ENCODE measurements at places on chromosomes 3 and 15.

DNA sequence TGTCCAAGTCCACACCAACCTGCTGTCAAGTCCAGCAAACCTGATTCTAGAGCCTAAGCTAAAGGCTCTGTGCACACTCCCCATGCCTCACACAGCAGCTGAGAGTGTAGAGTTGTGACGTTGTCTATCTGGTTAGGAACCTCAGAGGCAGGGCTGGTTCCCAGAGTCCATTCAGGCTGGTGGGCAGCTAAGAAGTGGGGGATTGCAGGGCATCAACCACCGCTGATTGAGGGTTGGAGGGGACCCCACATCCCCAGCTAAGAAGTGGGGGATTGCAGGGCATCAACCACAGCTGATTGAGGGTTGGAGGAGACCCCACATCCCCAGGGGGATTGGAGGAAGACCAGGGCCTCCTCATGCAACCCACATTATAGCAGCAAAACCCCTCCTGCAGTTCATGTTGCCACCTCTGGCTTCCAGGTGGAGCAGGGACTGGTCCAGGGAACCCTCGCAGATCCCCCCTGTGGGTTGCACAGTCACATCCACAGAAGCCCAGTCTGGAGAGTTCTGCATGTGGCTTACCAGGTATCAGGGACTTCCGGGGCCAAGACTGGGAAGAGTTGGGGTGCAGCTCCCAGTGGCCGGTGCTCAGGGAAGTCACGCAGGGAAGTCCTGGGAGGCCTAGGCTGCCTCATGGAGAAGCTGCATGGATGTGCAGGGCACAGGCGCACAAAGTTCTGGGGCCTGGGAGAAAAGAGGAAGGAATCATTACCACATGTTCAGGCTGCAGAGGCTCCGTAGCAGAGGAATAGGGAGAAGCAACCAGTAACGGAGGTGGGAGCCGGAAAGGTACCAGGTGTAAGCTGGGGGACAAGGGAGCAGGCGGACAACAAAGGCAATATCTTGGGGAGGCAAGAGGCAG is 71.4 kb upstream of the PCSK6 start:
- DNase-seq, result no peak

DNA sequence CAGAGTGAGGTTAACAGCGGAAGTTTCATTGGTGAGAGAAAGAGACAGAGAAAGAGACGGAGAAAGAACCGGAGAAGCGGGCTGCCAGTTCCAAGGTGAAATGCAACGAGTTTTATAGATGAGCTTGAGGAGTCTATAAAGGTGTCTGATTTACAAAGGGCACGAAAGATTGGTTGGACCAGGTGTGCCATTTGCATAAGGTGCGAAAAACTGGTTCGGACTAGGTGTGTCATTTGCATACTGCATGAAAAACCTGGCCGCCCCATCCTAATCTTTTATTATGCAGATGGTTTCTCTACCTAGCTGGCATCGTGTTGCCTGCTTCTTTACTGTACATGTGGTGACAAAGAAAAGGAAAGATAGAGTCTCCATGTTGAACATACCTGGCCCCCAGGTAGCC is 253.8 kb upstream of the IGF1R start:
- DNase-seq, result no peak

GRCh38 chr15:40769274-40770146 is at the start of gene C15orf62:
Gene C15orf62, plus strand, starts transcription at chr15:40769980. Its CDS starts 516 bp downstream, at chr15:40770496.
- peak; percentile 68 for DNase-seq

GRCh38 chr3:138941259-138941885 is 5.6 kb downstream of the FOXL2 start:
- DNase-seq, result no peak

DNA sequence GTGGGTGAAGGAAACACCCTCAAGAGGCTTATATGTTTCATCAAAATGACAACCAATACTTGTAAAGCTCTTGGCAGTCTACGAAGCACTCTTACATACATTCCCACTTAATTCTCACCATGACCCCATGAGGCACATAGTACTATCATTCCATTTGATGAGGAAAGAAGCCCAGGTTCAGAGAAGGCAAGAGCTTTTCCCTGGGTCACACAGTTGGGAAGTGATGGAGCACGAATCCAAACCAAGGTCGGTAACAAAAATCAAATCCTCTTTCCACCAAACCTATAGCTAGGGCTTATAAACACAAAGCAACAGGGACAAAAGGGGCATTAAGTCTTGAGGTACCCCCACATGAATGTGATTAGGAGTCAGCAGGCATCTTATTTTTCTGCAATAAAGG is 187.1 kb downstream of the UACA start:
- no peak for DNase-seq

DNA sequence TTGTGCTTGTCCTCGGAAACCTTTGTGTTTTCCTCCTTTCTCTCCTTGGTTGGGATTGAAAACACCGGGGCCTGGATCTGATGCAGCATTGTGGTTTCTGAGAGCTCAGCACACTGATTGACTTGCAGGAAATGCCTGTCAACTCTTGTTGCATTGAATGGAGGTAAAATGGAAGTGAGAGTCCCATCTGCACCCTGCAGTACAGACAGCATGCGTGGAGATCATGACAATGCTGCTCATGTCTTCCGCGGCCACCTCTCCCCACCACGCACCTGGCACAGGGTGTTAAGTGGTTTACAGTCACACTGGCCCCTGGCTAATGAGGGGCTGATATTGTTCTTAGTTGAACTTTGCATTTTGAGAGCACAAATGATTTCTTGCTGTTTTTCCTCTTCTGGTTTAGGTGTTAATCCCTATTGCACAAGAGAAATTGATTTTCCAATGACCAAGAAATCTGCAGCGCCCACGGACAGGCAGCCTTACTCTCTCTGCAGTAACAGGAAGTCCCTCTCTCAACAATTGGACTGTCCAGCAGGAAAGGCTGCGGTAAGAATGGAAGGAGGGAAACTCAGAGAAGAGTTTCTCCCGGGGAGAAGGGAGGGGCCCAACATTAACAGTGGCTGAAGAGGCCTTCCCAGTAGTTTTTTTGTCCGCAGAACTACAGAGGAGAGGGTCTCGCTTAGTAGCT is 58.5 kb downstream of the STARD5 start:
- DNase-seq, result no peak

DNA sequence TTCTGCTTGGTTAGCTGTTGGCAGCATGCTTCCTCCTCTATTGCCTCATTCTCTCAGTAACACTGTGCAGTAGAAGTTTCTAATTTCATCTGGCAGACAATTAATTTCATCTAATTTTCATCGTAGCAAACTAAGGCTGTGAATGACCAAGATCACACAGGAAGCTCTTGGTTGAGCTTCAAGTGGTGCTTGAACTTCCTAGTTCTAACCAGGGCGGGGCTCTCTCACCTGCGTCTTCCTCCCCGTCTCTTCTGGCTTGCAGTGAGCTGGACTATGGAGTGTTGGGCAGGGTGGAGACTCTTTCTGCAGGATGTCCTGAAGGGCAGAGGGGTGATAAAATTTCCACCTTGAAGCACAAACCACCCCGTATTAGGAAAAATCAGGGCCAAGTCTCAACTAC is 2.0 kb upstream of the IL16 start:
- DNase-seq, result no peak

DNA sequence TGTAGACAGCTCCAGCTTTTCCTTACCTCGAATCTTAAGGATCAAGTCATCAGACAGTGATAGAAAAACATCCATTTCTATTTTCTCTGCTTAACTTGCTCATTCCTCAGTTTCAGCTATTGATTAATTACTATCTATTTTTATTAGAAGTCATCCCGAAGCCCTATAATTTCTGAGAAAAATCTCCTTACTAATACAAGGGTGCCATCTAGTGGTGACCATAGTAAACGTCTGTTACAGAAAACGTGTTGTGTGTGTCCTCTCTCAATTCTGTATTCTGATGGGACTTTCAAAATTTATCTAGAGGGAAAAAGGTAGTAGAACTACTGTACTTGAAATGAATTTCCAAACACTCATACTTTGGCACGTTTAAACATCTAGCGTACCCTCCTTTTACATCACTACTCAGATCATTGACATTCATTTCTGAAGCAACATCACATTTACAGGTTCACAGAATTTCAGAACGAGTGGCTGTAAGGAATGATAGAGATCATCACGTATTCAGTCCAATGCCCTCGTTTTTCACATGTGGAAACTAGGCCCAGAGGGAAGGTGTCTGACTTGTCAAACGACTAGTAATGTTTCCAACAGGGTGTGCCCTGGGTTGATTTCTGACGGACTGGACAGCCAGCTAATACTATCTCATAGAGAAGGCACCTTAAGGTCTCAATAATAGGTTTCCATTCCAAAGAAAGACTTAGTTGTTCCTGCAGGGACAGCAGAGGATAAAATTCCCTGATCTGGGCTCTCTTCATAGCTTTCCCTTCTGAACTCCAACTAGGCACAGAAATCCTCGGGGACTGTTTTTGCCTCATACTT is 25.6 kb downstream of the HACD2 start:
- peak; percentile 33 for DNase-seq

- DNase-seq, result no peak
These were observed 93.0 kb upstream of the HES1 start for GRCh38 chr3:194042927-194043326.

- no peak for DNase-seq
These were observed 42.2 kb downstream of the CD200 start for GRCh38 chr3:112375117-112375516.

DNA sequence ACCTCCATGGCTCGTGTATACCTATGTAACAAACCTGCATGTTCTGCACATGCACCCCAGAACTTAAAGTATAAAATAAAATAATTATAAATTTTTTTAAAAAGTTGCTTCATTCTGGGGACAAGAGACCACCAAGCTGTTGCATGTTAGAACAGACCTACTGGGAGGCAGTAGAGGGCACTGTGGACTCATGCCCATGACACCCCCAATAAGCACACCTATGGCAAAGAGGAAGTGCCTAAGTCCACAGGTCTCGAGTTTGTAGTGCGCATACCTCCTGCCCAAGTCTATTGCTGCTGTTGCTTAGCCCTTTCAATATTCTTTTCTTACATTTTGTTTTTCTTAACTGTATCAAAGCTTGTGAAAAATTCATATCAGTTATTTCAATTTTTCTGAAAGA is 267.9 kb upstream of the THBS1 start:
- no peak for DNase-seq

- DNase-seq, result no peak
These were observed 179.4 kb downstream of the VGLL4 start for GRCh38 chr3:11464356-11464755.

DNA sequence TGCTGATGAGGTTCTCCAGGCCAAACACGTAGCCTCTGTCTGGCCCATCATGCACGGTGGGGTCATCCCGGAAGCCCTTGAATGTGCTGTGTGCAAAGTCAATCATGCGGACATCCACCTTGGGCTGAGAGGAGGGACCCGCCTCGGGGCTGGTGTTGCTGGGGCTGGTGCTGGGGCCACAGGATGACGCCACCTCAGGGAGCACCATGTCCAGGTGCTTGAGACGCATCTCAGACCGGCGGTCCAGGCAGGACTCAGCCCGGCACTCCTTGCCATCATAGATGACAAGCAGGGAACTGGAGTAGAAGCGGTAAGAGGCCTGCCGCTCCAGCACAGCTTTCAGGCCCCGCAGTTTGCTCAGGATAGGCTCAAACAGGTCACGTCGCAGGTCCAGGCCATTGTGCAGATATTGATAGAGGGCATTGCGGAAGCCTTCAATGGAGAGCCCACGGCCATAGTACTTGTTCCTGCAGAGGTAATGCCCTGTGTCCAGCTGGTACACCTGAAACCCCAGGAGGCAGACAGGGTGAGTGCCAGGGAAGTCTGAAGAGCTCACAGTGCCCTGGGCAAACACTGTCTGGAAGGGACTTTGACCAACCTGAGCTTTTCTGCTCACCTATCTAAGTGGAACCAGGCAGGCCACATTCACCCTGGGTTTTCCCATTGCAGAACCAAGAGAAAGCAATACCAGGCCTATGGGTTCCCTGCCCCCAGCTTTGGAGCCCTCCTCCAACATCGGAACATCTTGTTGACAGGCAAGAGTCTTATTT is 3.6 kb upstream of the GMPPB start:
- DNase-seq, result no peak

- no peak for DNase-seq
These were observed 1.5 kb upstream of the ITIH3 start for GRCh38 chr3:52792961-52793695.

GRCh38 chr3:173584093-173584837 is 186.7 kb downstream of the NLGN1 start:
- DNase-seq, result no peak

DNA sequence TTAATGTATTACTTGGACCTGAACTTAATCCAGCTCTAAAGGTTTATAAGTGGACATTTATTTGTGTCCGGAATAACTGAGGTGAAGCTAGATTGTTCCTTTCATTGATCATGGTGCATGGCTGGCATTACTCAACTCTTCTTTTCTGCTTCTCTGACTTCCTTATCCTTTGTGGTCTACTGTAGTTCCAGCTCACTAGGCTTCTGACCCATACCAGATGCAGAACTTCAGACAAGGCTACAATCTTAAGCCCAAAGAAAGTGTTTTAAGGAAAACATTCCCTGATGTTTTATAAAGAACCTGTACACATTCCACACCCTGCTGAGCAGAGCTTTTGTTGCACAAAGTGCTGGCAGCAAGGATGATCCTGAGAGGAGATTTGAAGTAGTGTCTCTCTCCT is 250.8 kb upstream of the TGFBR2 start:
- DNase-seq, result no peak

DNA sequence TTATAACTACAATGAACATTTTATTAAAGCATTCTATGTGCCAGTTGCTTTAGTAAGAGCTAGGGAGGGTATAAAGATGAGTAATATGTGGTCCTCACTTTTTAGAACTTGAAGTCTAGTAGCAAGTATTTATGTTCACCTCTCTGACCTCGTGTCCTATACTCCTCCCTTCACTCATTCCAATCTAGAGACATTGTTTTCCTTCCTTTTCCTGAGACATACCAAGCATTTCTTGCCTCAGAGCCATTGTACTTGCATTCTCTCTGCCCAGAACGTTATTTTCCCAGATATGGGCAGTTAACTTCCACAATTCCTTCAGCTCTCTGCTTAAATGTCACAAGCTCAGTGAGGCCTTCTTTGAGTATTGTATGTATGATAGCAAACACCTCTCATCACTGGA is 408.6 kb downstream of the PDCD6IP start:
- no peak for DNase-seq

- DNase-seq, result no peak
These were observed 84.5 kb downstream of the VGLL4 start for GRCh38 chr3:11558918-11559815.

DNA sequence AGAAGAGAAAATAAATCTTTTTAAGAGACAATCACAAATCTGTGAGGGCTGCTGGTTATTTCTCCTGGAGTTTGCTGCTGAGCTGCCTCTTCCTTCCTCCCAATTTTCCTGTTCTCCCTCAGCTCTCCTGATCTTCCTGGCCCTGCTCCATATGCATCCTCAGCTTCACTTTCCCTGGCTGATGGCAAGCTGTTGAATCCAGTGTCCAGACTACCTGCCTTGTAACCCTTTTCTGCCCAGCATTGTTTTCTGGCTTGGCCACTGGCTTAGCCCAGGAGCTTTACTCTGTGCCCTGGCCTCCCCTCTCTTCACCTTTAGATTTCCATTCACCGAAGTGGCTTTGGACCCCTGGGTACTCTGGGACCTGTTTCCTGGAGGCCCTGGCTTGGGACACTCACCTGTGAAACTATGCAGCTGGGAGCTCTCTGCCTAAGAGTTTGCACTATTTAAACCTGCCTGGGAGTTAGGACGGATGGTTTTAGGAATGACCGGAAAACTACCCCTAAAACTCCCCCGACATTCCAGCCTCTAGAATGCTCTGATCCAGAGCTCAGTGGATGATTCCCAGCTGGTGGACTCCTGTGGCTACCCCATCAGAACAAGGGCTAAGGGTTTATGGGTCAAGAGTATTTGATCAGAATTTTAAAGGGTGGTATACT is 90.0 kb downstream of the RBPMS2 start:
- DNase-seq, result no peak

Data from NCI-H1436 treated with DMSO at 0.1 percent for 48 hours (cell line).